ENCODE measurements at places on chromosomes 3 and 15.
A peak's percentile ranks its signal among the peaks of the same experiment; 100 is the strongest.

GRCh38 chr3:24136624-24137310 is 191.7 kb downstream of the NR1D2 start:
- DNase-seq = no peak

DNA sequence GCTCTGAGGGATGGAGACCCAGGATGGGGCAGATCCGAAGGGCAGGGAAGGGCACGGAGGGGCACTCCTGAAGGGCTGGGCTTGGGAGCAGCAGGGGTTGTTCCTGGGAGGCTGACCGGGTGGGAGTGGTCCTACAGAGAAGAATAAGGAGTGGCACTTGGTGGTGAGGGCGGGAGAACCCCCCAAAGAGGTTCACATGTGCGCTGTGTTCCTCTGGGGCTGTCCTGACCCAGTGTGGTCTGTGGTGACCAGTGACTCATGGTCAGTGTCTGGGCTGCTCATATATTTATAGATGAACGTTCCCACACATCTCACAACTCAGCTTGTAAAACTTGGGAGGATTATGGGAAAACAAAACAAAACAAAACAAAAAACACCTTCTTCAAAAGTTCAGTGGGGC is 10.0 kb downstream of the TRPM1 start:
- DNase-seq = peak; percentile 27

- no peak for DNase-seq
These were observed 6.9 kb downstream of the RPL15 start for GRCh38 chr3:23923786-23924185.

DNA sequence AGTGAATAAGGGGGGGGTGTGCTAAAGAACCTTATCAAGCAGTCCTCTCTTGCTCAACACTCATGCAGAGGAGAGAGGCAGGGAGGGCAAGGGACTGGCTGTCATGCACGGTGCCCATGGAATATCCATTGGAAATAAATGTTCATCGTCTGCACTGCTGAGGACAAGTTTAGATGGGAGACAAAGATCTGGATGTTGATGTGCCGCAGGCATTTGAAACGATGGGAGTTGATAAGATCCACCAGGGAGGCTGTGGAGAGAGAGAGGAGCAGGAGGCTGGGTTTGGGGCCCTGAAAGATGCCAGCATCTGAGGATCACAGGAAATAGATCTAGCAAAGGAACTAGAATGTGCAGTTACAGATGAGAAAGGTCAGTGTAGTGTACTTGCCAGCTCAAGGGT is 76.2 kb downstream of the CEP63 start:
- DNase-seq = no peak

DNA sequence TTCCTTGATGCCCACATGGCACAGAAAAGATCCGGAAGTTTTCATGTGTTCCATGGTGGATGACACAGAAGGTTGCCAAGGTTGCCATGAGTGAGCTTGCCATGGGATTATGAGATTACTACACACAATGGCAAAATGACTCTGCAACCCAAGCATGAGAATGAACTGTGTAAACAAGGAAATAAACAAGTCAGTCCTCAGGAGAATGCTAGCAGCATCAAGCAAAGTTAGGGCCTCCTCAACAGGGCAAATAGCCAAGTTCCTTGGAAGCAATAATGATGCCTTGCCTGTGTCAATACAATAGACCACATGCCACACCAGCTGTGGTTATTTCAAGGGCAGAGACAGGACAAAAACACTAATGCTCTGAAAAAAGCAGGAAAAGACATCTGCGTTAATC is 41.8 kb downstream of the AQR start:
- no peak for DNase-seq

GRCh38 chr3:47910777-47911440 is 105.3 kb downstream of the MAP4 start:
- no peak for DNase-seq

GRCh38 chr3:120147072-120147871 is 53.0 kb upstream of the GSK3B start:
- no peak for DNase-seq
